EH (cell line): ENCODE measurements at places on chromosomes 1 and 21.

- no peak for DNase-seq
Observed at GRCh38 chr1:91036894-91037829, 15.3 kb upstream of the ZNF644 start.

- no peak for DNase-seq
Observed at GRCh38 chr21:34189506-34189905, 116.1 kb downstream of the MRPS6 start.

DNA sequence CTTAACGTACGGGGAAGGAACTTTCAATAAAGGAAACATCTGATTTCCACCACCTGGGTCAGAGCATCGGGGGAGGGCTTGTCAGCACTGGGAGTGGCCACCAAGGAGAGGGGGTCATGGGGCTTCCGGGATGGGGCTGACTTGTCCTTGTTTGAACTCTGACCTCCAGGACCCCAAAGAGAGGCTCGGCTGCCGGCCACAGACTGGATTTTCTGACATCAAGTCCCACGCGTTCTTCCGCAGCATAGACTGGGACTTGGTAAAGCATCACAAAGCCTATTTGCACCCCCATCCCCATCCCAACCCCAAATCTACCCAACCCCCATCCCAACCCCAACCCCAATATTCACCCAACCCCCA lies 19.5 kb downstream of the FAAP20 start:
- DNase-seq = no peak

DNA sequence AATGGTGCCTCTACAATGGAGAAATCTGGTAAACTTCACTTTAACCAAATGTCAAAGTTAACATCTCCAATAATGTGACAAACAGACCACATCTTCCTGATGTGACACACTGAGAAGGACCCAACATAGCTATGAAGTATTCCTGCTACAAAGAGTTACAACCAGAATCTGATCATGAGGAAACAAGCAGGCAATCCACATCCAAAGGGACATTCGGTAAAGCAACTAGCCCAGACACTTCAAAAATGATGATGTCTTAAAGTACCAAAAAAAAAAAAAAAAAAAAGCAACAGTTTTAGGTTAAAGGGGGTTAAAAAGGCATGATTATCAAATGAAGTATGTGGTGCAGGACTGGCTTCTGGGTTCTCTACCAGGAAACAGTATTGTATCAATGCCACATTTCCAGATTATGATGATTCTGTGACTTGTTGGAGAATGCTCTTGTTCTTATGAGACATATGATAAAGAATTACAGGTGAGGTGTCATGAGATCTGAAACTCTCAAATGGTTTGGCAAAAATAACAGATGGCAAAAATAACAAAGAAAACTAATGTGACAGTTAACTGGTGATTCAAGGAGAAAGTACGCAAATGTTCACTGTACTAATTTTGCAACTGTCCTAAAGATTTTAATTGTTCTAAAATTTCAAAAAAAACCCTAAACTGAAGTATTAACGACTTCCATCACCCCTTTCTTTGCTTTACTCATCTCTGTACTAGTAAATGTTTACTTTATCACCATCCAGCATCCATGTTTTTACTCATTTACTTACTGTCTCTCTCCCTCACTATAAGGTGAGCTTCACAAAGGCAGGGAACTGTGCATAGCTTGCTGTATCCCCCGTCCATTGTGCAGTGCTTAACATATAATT lies 2.8 kb downstream of the CD58 start:
- DNase-seq = no peak

DNA sequence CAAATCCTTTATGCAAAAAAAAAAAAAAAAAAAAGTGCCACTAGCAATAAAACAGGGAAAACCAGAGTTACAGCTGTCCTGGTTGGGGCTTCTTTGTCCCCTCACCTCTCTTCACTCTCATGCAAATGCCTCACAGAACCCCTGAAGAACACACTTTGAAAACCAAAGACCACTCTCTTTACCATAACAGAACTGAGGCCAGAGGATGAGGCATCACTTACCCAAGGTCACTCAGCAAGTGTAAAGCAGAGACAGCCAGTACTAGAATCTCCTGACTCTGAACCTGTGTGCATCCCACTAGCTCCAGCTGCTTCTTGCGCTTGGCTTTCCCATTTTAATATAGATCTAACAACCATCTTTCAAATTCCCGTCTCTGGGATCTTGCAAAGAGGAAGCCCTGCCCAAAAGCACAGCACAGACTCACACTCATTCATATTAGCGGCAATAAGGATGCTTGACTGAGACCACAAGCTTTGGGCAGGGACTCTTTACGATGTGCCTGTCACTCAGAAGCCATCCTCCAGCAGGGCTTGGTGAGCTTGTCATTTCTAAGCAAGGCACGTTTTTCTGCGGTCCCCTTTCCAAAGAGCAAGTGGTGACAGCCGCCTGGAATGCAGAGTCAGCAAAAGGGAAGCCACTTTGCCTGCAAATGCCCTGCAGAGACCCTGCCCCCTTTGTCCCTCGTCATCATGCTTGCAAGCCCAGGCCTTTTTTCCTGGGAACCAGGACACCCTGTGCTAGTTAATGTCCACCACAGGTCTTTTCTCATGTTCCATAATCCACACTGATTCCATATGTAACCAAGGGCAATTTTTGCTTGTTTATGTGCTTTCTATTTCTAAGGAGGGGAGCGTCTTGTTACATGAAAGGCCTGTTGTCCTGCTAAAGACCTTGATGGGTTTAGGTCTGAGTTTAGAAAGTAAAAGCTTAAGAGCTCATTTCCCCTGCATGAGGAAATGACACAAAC lies 76.5 kb upstream of the NFIA start:
- DNase-seq = no peak
